ENCODE measurements at places on chromosomes 13 and 19.

DNA sequence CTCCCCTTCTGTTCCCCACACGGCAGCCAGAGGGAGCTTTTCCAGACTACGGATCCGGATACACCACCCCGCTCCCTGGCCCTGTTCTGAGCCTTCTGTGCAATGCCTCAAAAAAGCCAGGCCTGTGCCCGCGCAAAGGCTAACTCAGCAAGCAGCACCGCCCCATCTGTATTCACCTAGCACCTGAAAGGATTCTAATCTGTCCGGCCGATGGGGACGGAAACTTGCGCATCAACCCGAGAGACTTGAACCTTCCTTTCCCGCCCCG, 589 bp downstream of the ZBTB45 start:
- DNase-seq = no peak

- no peak for DNase-seq
These were observed 1.1 kb upstream of the SWSAP1 start for GRCh38 chr19:11373166-11373884.

GRCh38 chr19:7550987-7551761, 15.7 kb downstream of the PNPLA6 start:
- peak; percentile 98 for DNase-seq

DNA sequence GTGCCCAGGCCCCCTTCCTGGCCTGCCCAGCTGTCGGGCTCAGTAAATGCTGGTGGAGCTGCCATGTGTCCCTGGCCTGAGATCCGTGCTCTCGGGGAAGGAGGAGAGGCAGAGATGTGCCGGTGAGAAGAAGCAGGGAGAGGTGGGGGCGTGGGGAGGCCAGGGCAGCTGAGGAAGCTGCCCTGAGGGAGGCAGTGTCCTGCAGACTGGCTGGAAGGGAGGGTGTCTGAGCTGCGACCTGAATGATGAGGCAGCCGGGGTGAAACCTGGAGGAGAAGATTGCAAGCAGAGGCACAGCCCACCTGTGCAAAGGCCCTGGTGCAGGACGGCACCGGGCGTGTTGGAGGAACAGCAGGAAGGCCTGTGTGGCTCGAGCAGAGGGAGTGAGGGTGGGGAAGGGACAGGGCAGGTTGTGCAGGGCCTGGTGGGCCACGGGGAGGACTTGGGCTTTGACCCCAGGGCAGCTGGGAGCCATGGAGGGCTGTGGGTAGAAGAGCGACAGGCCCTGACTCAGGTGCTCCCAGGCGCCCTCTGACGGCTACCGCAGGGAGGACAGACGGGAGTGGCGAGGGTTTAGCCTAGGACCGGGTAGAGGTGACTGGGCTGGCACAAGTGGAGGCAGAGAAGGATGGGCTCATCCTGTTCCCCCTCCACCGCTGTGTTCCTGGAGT, 14.0 kb upstream of the CELF5 start:
- DNase-seq = no peak

- no peak for DNase-seq
These were observed 63.9 kb upstream of the ATXN8OS start for GRCh38 chr13:70043685-70044084.

DNA sequence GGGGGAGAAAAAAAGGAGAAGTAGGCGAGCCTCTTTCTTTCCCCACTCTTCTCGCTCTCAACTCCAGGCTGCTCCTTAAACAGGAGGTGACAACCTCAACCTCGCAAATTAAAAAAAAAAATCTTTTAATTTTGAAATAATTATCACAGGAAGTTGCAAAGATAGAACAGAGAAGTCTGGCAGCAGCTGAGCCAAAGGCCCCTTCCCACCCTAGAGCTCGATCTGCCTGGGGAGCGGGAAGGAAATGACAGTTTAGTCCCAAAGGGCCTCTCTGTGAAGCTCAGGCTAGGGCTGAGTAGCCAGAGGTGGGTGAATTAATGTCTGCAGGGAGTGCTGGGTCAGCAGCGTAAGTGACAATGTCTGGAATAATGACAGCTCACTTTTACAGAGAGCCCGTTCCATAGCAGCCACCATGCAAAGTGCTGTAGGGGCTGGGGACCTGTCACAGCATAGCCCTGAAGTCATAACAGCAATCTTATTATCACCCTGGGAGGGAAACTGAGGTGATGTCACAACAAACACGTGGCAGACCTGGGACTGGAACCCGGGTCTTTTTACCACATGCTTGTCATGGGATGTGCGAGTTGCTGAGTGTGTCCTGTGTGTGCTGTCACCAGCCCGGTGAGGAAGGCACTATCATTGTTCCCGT, 8.8 kb upstream of the CD22 start:
- DNase-seq = no peak

DNA sequence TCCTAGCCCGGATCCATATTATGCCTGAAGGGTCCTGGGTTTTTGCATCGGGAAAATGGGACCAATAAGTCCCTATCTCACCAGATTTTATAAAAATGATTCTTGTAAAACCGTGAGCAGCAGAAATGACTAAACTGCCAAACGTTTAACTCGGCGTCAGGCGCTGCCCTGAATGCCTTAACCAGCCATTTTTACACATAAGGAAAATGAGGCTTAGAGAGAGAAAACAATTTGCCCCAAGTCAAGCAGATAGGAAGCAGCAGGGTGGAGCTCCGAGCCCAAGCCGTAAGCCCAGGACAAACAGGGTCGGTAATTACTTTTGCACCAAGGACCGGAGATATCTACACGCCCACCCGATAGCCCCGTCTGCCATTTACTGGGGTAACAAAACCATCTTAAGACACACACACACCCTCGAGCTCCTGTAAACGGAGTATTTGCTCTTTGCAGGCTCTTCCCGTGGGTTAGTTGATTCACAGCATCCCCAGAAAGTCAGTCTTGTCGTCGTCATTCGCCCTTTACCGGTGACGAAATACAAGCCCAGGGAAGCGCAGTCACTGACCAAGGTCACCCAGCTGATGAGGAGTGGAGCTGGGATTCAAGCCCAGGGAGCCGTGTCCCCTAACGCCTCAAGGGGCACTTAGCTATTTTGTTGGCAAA, 16.0 kb upstream of the MRI1 start:
- no peak for DNase-seq

- DNase-seq = no peak
These were observed 598 bp upstream of the LPAR2 start for GRCh38 chr19:19628501-19629134.

DNA sequence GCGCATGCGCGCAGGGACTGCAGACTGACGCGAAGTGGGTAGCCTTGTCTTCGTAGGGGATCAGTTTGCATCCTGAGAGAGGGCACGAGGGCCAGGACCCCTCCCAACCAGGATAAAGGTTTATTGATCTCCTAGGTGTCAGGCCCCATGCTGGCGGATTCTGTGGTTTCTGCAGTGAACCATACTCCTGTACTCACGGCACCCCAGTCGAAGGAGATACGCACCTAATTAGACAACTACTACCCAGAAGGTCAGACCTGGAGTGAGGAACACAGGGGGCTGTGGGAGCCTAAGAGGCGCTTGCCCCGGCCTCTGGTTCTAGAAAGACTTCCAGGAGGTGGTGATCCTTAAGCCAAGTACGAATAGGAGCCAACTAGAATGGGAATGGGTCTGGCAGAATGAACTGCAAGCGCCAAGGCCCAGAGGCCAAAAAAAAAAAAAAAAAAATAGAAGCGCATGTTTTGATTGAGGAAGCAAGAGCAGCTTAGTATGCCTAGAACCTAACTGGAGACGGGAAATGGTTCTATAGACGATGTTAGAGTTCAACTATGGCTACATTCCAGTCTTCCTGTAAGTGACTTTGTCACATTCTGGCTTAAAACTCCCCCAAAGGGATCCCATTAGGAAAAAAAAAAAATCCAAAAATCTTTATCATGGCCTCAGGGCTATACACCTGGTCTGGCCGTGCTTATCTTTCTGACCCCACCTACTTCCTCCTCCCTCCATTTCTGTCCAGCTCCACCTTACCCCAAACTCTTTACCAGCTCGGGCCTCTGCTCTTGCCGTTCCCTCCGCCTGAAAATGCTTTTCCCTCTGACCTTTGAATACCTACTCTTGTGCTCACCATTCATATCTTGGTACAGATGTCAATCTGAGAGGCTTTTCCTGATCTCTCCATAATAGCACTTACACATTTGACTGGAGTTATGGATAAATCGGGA, 902 bp upstream of the ZNF428 start:
- DNase-seq = no peak

DNA sequence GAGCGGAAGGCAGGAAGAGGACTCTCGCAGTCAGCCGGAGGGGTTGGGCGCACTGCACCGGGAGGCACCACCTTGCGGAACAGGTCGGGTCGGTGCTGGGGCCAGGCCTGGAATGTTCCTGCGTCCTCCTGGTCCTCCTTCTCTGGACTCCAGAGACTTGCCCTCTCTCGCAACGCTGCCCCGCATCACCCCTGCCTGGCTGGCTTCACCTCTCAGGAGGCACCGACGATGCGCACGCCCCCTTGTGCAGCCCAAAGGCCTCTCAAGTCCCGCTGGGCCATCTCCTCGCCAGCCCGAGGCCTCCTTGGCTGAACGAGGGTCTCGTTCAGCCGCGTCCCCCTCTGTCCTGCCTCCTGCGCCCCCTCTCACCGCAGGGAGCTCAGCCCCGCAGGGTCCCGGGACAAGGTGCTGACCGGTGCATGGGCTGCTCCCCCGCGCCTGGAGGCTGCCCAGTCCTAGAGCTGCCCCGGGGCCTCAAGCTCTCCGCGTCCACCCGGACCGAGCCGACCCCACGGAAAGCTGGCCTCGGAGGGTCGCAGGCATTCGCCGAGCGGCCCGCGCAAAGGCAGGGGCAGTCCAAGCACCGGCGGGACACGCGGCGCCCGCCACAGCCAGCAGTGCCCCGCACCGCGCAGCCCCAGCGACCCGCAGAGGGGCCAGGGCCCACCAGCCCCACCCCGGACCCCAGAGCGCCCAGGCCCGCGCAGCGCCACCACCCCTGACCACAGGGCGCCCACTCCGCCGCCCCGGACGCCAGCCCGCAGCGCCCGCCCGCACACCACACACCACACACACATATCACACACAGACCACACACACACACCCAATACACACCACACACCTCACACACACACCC, 133.8 kb downstream of the CRYL1 start:
- DNase-seq = no peak

- no peak for DNase-seq
These were observed 188.9 kb upstream of the TSC22D1 start for GRCh38 chr13:44765001-44765471.

- no peak for DNase-seq
These were observed 2.6 kb downstream of the UBXN6 start for GRCh38 chr19:4454747-4455718.

GRCh38 chr13:27956576-27957300, 12.4 kb downstream of the CDX2 start:
- DNase-seq = no peak

DNA sequence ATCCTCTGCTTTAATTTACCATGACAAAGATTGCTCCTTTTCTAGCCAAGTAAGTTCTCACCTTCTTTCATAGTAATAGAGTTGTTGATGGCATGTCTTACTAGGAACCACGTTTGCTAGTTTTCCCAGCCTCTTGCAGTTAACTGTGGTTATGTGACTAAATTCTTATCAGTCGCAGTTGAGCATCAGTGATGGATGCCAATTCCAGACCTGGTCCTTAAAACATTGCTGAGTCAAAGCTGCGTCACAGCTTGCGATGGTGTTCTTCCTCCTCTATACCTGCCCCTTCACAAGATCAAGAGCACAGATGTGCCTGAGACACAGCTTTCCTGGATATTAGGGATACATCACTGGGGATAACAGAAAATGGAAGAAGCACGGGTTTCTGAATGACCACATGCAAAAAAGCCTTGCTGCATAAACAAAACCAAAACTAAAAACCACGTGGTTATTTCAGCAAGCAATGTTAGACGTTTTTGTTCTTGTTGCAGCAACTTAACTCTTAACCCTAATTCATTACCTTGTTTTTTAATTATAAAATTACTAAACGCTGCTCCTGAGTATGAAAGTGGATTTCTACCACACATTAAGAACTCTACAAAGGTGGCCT, 97.6 kb upstream of the DACH1 start:
- DNase-seq = no peak

- DNase-seq = no peak
These were observed 4.9 kb downstream of the SMAD9 start for GRCh38 chr13:36915106-36915505.

DNA sequence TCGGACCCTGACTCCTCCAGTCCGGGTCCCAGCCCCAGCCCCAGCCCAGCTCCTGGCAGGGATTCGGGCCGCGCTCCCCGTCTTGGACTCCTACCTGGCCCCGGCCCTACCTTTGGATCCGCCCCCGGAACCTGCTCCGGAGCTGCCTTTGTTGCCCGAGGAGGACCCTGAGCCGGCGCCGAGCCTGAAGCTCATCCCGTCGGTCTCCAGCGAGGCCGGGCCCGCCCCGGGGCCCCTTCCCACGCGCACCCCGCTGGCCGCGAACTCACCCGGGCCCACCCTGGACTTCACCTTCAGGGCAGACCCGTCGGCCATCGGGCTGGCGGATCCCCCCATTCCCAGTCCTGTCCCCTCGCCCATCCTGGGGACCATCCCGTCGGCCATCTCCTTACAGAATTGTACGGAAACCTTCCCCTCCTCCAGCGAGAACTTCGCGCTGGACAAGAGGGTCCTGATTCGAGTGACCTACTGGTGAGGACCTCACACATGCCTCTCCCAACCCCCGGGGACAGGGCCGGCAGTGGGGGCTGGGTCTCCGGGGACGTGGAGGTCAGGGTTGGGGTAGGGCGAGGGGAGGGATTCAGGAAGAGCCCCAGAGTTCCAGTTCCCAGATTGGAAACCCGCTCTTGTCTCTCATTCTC, 732 bp downstream of the SELENOV start:
- no peak for DNase-seq

DNA sequence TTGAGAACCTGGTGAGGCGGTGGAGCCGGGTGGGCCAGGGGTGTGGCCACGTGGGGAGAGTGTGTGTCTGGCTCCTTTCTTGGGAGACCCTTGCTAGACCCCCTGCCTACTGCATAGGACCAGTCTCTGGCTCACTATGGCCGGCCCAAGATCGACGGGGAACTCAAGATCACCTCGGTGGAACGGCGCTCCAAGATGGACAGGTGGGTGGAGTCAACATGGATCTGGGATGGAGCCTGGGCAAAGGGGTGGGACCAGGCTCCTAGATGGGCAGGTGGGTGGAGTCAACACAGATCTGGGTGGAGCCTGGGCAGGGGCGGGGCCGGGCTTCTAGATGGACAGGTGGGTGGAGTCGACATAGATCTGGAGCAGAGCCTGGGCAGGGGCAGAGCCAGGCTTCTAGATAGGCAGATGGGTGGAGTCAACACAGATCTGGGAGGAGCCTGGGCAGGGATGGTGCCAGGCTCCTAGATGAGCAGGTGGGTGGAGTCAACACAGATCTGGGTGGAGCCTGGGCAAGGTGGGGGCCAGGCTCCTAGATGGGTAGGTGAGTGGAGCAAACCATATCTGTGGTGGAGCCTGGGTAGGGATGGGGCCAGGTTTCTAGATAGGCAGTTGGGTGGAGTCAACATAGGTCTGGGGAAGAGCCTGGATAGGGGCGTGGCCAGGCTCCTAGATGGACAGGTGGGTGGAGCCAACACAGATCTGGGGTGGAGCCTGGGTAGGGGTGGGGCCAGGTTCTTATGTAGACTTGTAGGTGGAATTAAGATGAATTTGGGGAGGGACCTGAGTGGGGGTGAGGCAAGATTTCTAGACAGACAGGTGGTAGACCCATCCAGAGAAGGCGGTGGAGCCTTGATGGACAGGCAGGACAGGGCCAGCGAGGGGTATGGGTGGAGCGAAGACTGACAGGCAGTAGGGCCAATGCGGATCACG, 56.5 kb downstream of the VAV1 start:
- DNase-seq = no peak

- DNase-seq = peak; percentile 7
These were observed 223.7 kb downstream of the TBC1D4 start for GRCh38 chr13:75258159-75258782.
